NCI-H187 (cell line): ENCODE measurements at places on chromosomes 6 and 20.

GRCh38 chr6:85580878-85581267 lies 12.8 kb downstream of the SNX14 start:
- no peak for DNase-seq

- no peak for DNase-seq
These were observed 109.8 kb downstream of the RFX6 start for GRCh38 chr6:116986819-116987218.

DNA sequence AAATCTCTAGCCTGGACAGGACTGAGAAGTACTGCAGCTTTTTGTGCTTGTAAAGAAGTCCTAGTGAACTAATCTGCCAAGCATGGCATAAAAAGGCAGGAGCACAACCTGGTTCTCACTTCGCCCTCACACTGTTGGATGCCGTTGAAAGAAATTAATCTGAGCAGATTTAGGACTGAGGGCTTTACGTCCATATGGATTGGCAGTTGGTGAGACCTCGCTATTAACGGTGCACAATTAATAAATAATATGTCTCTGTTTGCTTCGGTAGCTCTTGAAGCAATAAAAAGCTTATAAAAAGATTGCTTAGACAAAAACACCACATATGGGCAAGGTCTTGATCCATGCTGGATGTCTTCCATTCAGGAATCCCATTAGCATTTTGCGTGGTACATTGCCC lies 185.6 kb upstream of the EPHA7 start:
- no peak for DNase-seq

DNA sequence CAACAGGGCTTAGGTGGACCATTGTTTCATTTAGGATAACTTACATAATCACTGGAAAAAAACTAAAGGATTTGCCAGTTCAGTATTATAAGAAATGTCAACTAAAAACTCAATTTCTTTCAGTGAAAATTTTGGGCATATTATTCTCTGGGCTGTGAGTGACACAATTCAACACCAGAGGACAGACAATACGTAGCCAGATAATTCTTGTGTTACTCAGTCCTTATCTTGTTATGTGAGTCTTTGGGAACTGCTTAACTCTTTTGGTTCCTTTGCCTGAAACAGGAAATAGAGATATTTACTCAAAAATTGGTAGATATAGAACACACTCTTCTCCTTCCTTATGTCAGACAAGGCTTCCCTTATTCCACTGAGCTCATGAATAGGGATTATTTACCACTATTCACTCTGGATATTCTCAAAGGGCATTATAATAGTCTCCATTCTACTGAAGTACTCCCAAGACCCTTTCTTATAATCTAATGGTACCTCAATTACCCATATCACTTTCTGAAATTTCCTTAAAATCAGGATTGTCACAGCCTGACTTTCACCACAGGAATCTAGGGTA lies 4.9 kb upstream of the BEND6 start:
- DNase-seq, result no peak

- DNase-seq, result no peak
These were observed 40.7 kb downstream of the ZNF451 start for GRCh38 chr6:57130661-57131177.

- no peak for DNase-seq
These were observed 91.7 kb upstream of the ELOVL5 start for GRCh38 chr6:53440336-53440945.

- DNase-seq, result no peak
These were observed 661.4 kb downstream of the EPHA7 start for GRCh38 chr6:92757925-92758324.

GRCh38 chr6:93789532-93789931 lies 370.2 kb upstream of the EPHA7 start:
- no peak for DNase-seq

DNA sequence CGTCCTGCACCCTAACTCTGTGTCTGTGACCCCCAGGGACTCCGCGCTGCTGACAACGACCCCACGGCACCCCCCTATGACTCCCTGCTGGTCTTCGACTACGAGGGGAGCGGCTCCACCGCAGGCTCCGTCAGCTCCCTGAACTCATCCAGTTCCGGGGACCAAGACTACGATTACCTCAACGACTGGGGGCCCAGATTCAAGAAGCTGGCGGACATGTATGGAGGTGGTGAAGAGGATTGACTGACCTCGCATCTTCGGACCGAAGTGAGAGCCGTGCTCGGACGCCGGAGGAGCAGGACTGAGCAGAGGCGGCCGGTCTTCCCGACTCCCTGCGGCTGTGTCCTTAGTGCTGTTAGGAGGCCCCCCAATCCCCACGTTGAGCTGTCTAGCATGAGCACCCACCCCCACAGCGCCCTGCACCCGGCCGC lies 129.0 kb downstream of the TAF4 start:
- no peak for DNase-seq
